ENCODE measurements at places on chromosomes 7 and 10.

- DNase-seq, result no peak
Observed at GRCh38 chr7:98982686-98983085, 104.4 kb downstream of the TRRAP start.

- no peak for DNase-seq
Observed at GRCh38 chr10:112955582-112956421, 5.8 kb downstream of the TCF7L2 start.

GRCh38 chr10:15627617-15628196, 92.0 kb downstream of the ITGA8 start:
- no peak for DNase-seq

- no peak for DNase-seq
Observed at GRCh38 chr10:124963866-124964720, 22.2 kb downstream of the ZRANB1 start.

- no peak for DNase-seq
Observed at GRCh38 chr7:16739863-16740622, 13.5 kb upstream of the TSPAN13 start.

DNA sequence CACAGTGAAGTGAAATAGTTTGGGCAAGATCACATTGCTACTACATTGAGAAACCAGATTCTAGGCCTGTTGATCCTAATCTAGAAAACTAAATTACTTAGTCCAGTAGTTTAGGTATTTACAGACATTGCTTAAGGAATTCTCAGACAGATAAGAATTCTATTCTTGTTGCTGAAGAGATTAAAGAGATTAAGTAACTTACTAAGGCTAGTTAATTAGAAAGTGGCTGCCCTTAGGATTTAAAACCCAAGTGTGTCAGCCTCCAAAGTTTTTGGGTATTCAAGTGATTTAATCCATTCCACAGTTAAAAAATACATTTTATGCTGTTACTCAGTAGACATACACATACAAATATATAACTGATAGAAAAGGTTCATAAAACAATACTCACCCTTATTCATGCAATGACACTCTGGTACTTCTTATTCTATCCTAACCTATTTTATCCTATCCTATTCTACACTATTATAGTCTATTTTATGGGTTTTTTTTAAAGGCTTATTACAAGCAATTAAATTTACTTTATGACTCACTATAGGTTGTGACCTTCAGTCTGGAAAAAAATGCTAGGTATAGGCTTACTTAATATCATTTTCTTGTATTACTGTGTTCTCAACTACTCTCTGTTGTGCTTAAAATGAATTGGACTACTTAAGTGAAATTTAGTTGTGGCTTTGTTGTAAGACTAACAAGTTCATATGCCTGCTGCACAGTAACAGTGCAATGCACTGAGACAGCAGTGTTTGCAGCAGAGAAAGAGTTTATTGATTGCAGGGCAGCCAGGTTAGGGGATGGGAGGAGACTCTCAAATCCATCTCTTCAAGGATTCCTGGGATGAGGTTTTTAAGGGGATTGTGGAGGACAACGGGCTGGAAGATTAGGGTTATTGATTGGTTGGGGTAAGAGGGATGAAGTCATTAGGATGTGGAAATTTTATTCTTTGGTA, 10.7 kb downstream of the SPAM1 start:
- DNase-seq, result no peak

DNA sequence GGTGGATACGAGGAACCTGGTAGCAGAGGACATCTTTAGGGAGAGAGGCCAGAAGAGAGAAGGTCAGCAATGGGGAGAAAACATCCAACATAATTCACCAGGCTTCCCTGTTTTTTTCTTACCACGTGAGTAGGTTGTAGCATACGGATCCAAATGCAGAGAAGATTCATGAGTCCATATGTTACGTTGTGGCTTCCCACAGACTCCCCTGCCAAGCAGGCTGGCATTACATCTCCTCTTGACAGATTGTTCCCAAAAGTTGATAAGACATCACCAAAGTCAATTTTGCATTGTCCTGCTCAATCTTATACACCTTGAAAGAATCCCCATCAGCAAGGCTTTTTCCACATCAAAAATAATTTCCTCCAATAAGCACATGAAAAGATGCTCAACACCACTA, 39.7 kb downstream of the DRGX start:
- no peak for DNase-seq

- no peak for DNase-seq
Observed at GRCh38 chr7:15490291-15490690, 71.5 kb downstream of the AGMO start.

GRCh38 chr7:92973974-92974373, 137.6 kb upstream of the CDK6 start:
- DNase-seq, result no peak

DNA sequence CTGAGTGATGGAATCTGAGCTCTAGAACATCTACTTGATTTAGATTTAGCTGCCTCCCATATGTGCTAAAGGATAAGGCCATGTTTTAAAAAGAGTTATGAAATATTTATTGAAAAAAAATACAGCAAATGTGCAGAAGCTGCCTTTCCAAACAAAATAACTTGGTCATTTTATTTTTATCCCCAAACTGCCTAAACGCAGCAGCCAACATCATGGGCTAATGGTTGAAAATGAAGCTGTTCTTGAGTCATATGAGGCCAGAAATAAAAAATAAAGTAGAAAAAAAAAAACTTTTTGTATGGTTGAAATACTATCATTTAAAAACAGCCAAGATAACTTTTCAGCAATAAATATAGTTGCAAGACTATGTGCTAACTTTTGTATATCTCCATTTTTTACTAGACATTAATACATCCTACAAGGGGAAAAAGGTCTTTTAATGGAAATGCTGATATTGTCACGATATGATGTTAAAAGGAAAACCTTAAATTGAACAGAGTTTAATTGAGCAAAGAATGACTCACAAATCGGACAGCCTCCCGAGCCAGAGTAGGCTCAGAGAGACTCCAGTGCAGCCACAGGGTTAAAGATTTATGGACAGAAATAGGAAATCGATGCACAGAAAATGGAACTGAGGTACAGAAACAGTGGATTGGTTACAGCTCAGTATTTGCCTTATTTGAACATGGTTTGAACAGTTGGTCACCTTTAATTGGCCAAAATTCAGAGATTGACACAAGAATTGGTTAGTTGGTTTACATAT, 305.8 kb downstream of the MDFIC start:
- DNase-seq, result no peak

- no peak for DNase-seq
Observed at GRCh38 chr10:28929942-28930341, 252.6 kb downstream of the BAMBI start.

DNA sequence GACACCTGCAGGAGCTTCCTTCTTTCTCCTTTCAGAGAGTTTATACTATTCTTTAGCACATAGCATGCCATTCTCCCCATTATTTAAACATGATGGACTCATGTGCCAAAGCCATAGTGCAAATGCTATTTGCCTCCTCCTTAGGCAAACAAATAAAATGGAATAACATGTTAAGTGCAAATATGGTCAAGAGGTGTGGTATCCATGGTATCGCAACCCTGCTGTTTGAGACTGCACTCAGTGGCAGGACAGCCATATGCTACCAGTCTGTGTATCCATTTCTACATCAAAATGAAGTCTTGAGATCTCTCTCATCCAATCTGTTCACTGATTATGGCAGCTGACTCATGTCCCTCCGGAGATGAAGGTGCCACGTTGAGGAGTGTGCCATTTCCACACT, 22.8 kb downstream of the HEPACAM2 start:
- DNase-seq, result no peak

GRCh38 chr7:71982851-71983250, 429.3 kb downstream of the CALN1 start:
- no peak for DNase-seq

GRCh38 chr7:127666602-127667001, 14.6 kb downstream of the SND1 start:
- DNase-seq, result no peak

- DNase-seq, result no peak
Observed at GRCh38 chr10:115052728-115053127, 40.4 kb upstream of the ATRNL1 start.

DNA sequence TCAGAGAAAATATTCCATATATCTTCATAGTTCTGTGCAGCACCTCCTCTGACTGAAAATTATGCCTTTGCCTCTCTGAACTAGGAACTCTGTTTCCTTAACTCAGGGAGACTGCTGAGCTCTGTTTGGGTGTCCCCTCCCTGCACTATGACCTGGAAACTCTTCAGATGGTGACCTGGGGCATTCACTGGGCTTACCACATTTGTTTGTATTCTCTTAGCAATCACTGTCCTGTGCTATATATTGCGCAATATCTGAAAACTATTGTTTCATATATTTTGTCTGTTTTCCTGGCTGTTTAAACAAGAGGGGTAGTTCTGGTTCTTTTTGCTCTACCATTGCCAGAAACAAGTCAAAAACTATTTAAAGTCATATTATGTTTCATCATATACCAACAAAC, 181.8 kb upstream of the KIAA1217 start:
- DNase-seq, result no peak

- no peak for DNase-seq
Observed at GRCh38 chr10:1524540-1524939, 212.8 kb downstream of the ADARB2 start.

GRCh38 chr7:27992755-27993493, 187.7 kb downstream of the JAZF1 start:
- no peak for DNase-seq

- no peak for DNase-seq
Observed at GRCh38 chr7:47885309-47885986, 62.8 kb downstream of the PKD1L1 start.

GRCh38 chr7:95951997-95952795, 179.8 kb downstream of the DYNC1I1 start:
- DNase-seq, result no peak

- peak; percentile 18 for DNase-seq
Observed at GRCh38 chr10:30285970-30286369, 63.1 kb downstream of the MTPAP start.

DNA sequence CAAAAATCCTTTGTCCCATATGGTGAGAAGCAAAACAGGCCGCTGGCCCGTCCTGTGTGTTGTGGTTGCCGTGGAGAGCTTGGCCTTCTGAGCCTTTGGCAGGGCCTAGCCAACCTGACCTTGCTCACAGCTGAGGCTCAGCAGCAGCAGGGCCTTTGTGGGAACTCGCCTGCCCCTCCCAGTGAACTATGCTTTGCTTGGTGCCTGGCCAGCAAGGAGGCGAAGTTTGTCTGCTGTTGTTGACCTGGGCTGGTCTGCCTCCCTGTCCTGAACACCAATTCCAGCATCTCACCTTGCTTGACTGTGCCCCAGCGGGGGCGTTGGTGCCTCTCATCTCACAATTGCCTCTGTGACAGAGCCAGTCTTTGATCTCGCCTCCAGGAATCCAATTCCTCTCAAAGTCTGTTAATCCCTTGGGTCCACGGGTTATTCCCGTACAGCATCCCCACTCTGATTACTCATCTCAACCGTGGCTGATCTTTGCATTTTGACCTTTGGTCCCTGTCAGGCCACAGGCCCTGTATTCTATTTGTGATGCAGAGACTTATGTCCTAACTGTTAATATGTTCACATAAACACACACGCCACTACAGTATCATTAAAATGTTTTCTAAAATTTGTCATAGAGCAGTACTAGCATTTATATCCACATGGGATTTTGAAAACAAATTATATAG, 22.6 kb downstream of the EPDR1 start:
- DNase-seq, result peak; percentile 81

DNA sequence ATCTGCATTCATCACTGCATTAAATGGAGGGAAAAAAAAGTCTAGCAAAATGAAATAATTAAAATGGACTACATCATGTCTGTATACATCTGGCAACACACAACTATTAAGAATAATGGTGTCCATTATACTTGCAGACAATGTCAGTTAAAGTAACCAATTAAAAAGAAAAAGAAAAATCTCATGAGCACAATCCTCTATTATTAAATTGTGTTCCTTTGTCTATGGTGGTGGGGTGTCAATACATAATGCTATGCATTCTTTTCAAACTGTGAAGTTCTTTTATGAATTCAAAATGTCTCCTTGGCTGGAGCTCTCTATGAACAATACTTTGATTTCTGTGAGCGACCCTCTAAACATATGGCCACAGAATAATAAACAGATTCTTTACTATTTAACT, 63.5 kb downstream of the NRP1 start:
- no peak for DNase-seq

- DNase-seq, result no peak
Observed at GRCh38 chr7:154720016-154720415, 282.9 kb downstream of the PAXIP1 start.

DNA sequence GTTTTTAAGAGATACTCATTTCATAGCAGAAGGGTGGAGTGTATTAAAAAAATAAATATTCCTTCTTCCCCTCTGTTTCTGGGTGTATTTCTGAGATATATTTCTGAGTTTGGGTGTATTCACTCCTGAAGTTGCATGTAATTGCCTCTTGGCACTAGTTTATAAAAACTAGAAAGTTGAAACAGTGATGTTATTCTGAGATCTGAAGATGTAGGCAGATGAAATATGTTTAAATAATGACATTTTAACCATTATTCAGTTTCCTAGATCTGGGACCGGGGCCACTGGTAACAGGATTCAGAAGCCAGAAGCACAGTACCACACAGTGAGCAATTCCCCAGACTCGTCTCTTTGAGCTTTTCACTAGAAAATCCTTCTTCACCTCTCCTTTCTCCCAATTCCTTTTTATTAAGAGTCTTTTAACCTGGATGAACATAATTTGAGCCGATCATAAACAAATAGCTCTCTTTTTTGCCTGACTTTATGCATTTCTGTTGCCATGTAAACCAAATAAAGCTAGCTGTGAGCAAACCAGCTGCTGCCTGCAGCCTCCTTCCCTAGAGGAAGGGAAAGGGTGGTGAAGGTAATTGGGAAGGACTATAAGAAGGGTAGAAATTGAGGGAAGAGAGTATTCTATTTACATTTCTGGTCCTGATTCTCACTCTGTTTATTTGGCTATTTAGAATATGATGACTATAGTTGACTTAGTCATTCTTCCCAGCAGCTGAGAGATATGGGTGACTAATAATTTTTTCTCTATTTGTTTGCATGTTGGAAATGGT, 101.8 kb upstream of the STRIP2 start:
- DNase-seq, result no peak

DNA sequence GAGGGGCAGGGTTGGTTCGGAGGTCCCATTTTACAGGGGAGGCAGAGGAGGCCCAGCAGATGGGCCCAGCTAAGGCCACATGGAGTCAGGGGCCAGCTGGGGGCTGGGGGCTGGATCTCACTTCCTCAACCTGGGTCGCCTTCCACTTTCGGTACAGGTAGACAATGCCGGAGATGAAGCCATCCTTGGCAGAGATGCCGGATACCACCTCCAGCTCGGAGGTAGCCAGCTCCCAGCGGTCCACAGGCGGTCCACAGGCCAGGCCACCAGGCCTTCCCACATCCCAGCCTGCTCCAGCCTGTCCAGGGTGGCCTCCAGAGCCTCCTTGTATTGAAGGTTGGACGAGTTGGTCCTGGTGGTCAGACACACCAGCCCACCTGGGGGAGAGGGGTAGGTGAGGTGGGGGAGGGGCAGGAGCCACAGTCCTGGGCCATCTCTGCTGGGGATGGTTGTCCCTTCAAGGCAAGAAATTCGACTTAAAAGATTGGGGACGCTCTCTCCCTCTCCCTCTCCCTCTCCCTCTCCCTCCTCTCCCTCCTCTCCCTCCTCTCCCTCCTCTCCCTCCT, 3.9 kb downstream of the CLDN4 start:
- DNase-seq, result no peak
